ENCODE measurements at places on chromosomes 5 and 9. TPM values are rescaled to one million over a fixed set of nuclear protein-coding genes. Genes with fewer than 3 reads are reported as not detected.

The HTR4 gene
- total RNA-seq: 0.26 TPM

The MSX2 gene
- 11.3 TPM for total RNA-seq

The HRH2 gene
- 1.4 TPM for total RNA-seq

The ACOT12 gene
- total RNA-seq: 0.21 TPM

The ADAMTS2 gene
- 80.9 TPM for total RNA-seq

The SLC6A3 gene
- total RNA-seq: not detected

The SLC22A4 gene
- 2.2 TPM for total RNA-seq

The DIRAS2 gene
- total RNA-seq: 2.2 TPM

Data from urinary bladder (tissue), 4 donors.